Kidney epithelial cell (primary cell): ENCODE measurements at places on chromosomes 3 and 15. TPM values are rescaled to one million over a fixed set of nuclear protein-coding genes. Genes with fewer than 3 reads are reported as not detected.

DNA sequence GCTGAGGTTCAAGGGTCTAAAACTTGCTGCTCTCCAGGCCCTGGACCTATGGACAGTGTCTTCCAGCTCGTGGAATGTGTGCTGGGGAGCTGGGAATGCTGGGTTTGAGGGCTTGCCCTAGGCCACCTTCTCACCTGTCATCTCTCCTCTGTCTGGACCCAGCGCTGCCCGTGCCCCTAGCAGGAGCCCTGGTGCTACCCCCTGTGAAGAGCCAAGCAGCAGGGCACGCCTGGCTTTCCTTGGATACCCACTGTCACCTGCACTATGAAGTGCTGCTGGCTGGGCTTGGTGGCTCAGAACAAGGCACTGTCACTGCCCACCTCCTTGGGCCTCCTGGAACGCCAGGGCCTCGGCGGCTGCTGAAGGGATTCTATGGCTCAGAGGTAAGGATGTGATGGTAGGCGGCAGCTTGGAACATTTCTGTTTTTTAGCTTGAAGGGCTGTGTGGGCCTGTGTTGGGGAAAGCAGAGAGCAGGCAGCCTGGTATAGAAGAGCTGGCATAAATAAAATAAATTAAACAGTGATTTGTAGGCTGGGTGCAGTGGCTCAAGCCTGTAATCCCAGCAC lies 5.1 kb downstream of the CHRD start:
- DNase-seq: no peak

Gene RGMA
- 0.29 and 1.0 TPM in 2 replicates for total RNA-seq

GRCh38 chr3:45134758-45135521 lies 11.2 kb downstream of the CDCP1 start:
- DNase-seq: no peak

Gene PRKCI
- 46.2 and 69.3 TPM in 2 replicates for total RNA-seq

DNA sequence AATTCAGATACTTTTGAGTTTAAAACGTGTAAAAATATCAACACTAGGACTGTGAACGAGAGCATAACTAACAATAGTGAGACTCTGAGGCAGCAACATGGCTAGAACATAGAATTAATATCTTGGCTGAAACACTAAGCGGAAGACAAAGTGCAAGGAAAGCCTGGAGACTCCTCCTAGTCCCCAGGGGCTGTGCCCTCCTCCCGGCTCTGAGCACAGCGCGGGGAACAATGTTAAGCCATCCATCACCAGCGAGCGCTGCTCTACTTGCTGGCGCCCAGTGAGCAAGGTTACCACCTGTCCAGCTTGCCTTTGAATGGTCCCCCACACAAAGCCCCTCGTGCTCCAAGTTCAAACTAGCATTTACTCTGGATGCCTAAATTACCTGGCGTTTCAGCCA lies 436.9 kb downstream of the FOXP1 start:
- no peak for DNase-seq

- no peak for DNase-seq
Measured at GRCh38 chr3:143737065-143737464, 111.2 kb downstream of the SLC9A9 start.

GRCh38 chr3:129552287-129553050 lies 9.5 kb downstream of the H1-8 start:
- no peak for DNase-seq

DNA sequence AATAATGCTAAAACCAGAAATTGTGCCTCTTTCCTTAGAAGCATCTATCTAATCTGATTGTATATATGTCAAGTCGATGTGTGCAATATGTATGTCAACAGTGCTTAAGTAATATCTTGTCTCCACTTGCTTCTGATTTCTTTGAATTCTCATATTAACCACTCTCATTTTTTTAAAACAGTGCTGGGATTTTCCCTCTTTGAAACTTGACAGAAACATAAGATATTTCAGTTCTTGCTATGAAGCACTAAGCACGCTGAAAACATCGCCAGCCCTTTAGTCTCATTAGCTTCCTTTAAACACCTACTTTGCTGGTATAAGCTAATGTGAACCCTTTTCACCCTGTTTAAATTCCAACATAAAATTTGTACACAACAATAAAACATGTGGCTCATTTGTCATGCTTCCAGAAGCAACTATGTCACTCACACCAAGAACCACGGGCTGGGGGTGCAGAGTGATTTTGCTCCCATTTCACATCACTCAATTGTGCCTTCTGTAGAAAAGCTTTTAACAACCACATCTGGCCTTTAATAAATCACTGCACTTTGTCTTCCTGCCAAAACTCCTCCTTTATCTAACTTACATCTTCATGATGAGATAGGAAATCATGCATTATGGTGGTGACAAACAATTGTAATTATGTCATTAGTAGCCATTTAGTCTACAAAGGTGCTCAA lies 185.2 kb downstream of the FOXP1 start:
- no peak for DNase-seq

DNA sequence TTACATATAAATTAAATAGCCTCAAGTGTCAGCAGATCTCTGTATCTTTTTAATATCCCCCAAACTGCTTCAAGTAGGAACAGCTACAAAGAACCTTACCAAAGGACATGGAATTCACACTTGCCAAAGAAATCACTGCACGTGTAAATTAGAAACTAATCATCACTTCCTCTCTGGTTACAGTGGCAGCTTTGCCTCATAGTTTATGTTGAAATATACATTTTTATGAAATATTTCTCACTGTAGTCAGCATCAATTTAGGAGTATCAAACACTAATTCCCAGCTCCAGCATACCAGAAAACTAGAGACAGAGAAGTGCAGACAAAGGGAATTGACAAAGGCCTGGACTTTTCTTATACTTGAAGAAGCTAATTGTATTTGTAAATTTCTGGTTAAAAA lies 260.9 kb downstream of the TIGIT start:
- DNase-seq: no peak

DNA sequence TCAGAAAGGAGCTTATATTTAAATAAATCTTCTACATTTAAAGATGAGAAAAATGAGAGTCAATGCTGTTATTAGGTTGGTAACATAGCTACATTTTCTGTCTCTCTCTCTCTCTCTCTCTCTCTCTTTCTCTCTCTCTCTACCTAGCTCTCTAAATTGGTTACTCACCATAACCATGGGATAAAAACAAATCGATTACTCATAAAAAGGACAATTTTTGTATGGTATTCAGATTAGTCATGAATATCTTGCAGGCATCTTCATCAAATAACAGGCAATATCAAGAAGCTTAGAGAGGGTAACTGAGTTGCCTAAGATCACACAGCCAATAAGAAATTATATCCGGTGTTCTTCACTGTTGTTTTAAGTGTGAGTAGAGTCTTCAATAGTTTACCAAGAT lies 81.8 kb upstream of the ALCAM start:
- DNase-seq: no peak

GRCh38 chr3:42556089-42556632 lies 25.6 kb downstream of the SEC22C start:
- no peak for DNase-seq

GRCh38 chr15:67601073-67601472 lies 58.6 kb downstream of the MAP2K5 start:
- no peak for DNase-seq

DNA sequence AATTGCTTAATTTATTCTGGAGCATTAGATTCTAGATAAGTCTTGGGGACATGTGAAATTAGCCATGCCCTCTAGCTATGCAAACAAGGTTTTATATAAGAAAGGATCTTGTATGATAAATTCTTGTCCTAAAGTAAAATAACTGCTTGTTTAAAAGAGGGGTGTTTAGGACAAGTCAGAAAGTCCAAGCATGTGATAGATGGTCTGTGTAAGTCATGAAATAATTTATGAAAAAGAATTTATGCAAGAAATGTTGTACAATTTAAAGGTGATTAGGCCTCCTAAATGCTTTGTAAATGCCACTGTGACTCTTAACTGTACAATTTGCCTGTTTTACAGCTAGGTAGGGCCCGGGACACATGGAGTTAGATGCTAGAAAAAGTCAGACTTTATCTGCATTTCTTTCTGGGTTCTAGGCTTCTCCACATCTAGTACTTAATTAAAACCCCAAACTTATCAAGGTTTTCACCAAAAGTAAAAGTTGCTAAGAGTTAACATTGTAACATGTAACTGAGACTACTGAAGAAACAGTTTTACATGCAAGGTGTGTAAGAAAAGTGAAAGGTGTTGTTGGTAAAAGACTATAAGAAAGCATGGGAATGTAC lies 13.2 kb downstream of the LINS1 start:
- no peak for DNase-seq

DNA sequence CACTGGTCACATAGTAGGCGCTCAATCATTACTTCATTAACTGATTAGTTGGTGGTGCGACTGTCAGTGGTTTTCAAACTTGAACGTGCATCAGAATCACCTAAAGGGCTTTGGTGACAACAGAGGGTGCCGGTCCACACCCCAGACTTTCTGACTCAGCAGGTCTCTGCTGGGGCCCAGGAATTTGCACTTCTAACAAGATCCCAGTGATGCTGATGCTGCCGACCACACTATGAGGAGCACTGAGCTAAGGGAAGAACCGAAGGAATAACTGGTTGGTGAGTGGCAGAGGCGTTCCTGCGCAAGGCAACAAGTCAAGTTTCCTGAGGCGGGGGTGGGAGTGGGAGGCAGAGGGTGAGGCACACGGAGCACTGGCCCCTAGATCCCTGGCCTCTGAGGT lies 18.8 kb downstream of the HAPLN3 start:
- no peak for DNase-seq

DNA sequence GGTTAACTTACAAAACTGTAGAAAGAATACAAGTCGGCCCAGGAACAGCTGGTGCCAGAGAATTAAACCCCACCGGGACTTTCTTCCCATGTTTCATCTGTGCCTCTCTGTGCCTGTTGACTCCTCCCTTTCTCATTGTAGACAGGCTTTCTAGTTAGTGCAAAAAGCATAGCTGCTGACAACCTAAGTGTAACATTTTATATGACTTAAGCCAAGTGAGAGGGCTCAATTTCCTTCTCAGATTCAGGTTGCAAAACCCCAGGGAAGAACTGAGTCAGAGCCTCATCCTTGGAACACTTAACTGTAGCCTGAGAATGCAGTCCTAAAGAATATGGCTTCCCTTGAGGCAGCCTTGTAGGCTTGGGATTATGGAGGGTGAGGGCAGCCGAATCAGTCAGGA lies 302.5 kb upstream of the AZI2 start:
- no peak for DNase-seq

Gene PPP1R14D
- not detected in 2 replicates for total RNA-seq

DNA sequence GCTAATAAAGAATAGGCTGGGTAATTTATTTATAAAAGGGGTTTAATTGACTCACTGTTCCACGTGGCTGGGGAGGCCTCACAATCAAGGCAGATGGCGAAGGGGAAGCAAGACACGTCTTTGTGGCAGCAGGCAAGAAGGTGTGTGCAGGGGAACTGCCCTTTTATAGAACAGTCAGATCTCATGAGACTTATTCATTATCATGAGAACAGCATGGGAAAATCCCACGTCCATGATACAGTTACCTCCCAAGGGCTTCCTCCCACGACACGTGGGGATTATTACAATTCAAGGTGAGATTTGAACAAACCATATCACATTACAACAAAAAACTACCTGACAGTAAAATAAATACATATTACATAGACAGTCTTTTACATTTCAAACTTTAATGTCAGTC lies 414.9 kb downstream of the NAALADL2 start:
- DNase-seq: no peak

Gene UCN2
- 26.1 and 39.1 TPM in 2 replicates for total RNA-seq

GRCh38 chr3:29514170-29514569 lies 233.3 kb downstream of the RBMS3 start:
- DNase-seq: no peak
